Stimulated activated naive CD4-positive, alpha-beta T cell (primary cell): ENCODE measurements at places on chromosomes 4 and X.

DNA sequence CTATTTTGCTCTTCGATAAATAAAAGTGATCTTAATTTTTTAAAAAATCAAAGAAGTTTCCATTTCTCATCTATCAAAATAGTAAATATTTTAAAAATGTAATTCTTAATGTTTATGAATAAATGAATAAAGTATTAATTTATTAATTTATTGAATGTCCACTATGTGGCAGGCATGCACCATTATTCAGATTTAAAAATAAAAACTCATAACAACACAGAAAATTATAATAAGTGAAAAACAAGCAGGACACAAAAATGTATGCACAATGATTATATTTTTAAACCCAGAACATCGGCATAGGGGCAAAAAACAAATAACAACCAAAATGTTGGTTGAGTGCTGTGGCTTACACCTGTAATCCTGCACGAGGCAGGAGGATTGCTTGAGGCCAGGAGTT, 5.3 kb upstream of the PYURF start:
- no peak for DNase-seq

GRCh38 chrX:107484002-107484726, 34.7 kb downstream of the FRMPD3 start:
- DNase-seq = no peak

- DNase-seq = no peak
Observed at GRCh38 chrX:140764401-140764919, 54.9 kb downstream of the LINC00632 start.

- DNase-seq = no peak
Observed at GRCh38 chrX:3522101-3522650, 175.7 kb upstream of the MXRA5 start.

DNA sequence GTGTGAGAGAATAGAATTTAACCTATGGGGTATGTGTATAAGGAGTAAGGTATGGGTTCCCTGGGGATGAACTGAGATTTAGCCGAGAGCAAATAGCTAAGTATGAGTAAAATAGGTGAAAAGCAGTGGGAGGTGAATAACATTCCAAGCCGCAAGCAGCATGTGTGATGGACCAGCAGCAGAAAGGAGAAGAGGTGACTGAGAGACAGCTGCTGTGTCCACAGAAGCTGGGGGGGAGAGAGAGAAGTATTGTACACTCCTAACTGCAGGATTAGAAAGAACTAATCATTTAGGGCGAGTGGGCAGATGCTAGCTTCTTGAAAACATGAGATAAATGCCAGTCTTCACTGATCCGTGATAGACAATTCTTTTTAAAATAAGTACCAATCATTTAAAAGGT, 296.0 kb downstream of the KLHL4 start:
- no peak for DNase-seq

- DNase-seq = no peak
Observed at GRCh38 chr4:81786766-81787165, 315.1 kb upstream of the RASGEF1B start.

GRCh38 chr4:147085781-147086180, 140.1 kb upstream of the TTC29 start:
- DNase-seq = no peak

DNA sequence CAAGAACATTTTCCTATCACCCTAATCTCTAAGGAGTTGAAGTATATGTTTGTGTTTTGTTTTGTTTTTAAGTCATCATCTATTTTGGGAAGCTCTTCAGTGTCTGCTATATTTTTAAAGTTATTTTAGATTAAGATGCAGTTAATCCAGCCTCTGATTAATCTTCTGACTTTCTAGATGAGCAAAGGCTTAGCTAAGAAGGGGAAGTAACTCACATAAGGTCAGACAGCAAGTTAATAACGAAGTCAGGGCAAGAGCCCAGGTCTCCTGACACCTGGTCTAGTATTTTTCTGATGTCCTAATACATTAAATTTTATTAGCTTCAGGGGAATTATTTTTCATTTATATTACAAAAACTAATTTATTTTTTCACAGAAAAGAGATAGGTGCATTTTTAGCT, 168.5 kb downstream of the SOWAHB start:
- no peak for DNase-seq

DNA sequence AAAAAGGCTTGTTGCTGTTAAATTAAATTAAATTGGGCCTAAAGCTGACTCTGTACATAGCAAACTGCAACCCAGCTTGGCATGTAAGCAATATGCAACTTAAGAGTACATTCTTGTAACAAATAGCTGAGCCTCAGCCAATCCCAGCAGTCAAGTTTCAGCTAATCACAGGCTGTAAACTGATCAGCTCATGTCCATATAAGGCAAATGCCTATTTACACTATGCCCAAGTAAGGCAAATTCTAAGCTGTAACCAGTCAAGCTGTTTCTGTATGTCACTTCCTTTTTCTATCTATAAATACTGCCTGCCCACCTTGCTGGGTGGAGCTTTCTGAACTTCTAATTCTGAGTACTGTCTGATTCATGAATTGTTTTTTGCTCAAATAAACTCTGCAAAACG, 429.1 kb upstream of the FTHL17 start:
- no peak for DNase-seq

- no peak for DNase-seq
Observed at GRCh38 chr4:48483777-48484493, 792 bp downstream of the SLC10A4 start.

DNA sequence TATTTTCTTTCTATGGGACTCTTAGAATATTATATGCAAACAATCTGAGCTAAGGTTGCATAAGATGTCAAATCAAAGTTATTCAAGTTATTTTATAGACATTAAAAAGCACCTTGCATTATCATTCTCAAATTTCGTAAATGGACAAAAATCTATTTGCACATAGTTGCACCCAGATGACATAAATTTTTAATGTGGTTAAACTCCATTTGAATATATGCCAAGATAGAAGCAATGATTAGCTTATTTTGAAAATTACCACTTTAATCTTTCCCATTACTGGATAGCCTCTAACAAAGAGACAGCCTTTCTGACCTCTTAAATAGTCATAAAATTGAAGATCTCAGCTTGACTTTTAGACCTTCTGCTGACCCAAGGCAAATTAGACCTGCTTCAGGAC, 386.8 kb downstream of the RAPGEF2 start:
- DNase-seq = no peak

- no peak for DNase-seq
Observed at GRCh38 chr4:151948351-151949016, 187.7 kb upstream of the GATB start.
